Activated CD4-positive, alpha-beta memory T cell treated with anti-CD3 and anti-CD28 coated beads for 36 hours (primary cell): ENCODE measurements at places on chromosomes 16 and 17.

DNA sequence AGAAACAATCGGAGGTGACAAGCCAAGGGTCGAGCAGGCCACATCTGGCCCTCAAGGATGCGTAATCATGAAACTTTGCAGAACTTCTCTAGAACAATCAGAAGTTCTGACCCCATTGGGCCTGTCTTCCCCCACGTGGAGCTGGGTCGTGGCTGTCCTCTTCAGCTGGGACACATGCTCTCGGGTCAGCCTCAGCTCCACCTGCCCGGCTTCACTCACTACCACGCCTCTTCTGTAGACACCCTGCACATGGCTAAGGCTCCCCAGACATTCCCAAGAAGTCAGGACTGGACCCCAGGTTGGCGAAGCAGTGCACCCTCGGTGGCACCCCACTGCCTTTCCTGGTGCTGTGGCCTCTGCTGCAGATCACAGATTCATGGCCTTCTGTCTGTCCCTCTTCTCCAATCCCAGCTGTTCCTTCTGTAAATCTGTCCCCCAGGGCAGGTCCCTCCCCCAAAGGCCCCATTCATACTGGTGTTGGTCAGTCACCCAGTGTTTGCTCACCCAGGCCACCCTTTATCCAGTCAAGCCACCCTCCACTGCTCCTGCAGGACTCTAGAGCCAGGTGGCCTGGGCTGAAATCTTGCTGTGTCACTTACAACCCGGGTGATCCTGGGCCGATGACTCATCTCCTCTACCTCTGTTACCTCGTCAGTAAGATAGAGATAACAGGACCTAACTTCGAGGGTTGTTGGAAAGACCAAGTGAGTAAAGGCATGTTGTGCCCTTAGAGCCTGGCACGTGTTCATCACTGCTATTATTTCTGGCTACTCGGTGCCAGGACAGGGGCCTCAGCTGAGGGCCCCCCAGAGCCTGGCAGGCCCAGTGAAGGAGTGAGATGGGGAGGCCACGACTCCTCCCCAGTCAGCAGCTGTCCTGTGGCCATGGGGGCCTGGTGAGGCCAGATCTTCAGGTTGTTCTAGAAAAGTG, 1.4 kb upstream of the SLC5A11 start:
- DNase-seq: peak; percentile 42

- no peak for DNase-seq
Measured at GRCh38 chr16:6252541-6252940, 1080.1 kb upstream of the RBFOX1 start.

DNA sequence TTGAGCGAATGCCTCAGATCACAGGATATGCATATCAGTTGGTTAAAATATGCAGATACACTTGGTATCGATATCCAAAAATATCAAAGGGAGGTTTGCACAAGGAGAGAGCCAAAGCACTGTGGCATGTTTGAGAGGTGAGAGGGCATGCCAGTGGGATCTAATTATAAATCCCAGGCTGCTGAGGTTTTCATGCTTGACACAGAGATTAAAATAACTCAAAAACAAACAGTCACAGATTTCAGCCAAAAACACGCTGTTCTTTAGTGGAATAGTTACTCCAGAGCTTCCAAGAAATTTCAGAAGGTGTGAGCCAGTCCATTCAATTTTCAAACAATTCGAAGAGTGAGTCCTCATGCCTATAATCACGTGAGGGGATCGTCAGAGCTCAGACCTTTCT, 477.9 kb downstream of the SOX9 start:
- DNase-seq: no peak

DNA sequence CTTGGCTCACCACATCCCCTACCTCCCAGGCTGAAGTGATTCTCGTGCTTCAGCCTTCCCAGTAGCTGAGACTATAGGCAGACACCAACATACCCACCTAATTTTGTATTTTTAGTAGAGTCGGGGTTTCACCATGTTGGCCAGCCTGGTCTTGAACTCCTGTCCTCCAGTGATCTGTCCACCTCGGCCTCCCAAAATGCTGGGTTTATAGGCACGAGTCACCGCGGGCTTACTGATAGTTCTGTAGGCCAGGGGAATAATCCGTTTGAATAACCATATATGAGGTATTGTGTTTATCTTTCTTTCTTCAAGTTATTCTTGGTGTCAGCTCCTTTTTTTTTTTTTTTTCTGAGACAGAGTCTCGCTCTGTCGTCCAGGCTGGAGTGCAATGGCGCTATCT, 7.7 kb downstream of the FAM234A start:
- DNase-seq: no peak

DNA sequence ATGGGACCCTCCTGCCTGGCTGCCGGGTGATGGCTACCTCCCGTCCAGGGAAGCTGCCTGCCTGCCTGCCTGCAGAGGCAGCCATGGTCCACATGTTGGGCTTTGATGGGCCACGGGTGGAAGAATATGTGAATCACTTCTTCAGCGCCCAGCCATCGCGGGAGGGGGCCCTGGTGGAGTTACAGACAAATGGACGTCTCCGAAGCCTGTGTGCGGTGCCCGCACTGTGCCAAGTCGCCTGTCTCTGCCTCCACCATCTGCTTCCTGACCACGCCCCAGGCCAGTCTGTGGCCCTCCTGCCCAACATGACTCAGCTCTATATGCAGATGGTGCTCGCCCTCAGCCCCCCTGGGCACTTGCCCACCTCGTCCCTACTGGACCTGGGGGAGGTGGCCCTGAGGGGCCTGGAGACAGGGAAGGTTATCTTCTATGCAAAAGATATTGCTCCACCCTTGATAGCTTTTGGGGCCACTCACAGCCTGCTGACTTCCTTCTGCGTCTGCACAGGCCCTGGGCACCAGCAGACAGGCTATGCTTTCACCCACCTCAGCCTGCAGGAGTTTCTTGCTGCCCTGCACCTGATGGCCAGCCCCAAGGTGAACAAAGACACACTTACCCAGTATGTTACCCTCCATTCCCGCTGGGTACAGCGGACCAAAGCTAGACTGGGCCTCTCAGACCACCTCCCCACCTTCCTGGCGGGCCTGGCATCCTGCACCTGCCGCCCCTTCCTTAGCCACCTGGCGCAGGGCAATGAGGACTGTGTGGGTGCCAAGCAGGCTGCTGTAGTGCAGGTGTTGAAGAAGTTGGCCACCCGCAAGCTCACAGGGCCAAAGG, 36.8 kb downstream of the NLRC5 start:
- no peak for DNase-seq

DNA sequence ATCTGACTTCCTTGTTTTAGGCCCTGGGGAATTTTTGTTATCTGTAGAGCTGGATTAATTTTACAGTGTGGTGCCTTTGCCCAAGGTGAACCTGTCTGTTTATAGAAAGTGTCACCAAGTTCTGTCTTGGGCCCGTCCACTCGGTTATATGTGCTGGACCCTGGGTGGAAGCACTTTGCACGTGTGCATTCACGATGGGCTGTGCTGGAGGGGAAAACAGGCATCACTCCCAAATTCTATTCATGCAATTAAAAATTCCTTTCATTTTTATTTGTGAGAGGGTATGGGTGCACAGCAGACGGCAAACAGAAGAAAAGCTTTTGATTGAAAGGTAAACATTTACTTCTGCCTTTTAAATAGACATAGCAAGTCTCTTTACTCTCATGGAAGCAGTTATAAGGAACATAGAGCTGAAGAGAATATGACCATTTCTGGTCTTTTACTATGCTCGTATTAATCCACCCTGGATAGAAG, 101.2 kb downstream of the WWOX start:
- DNase-seq: no peak

DNA sequence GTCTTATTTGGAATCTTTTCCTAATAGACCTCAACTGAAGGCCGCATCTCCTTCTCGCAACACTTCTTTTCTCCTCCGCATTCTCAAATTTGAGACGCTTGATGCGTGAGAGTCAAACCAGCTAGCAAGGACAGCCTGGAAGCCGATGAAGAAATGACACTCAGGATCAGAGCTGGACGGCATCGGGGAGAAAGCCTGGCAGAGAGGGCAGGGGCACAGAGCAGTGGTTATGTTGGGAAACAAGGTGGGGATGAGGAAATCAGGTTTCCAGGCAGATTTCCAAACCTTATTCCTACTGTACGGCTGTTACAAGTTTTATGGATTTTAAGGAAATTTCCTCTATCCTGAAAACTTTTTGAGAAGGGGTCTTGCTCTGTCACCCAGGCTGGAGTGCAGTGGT, 164.6 kb upstream of the RPH3AL start:
- DNase-seq: no peak

- DNase-seq: no peak
Measured at GRCh38 chr16:920717-921116, 50.1 kb downstream of the LMF1 start.

- peak; percentile 59 for DNase-seq
Measured at GRCh38 chr17:49861150-49861884, 13.4 kb upstream of the TAC4 start.

DNA sequence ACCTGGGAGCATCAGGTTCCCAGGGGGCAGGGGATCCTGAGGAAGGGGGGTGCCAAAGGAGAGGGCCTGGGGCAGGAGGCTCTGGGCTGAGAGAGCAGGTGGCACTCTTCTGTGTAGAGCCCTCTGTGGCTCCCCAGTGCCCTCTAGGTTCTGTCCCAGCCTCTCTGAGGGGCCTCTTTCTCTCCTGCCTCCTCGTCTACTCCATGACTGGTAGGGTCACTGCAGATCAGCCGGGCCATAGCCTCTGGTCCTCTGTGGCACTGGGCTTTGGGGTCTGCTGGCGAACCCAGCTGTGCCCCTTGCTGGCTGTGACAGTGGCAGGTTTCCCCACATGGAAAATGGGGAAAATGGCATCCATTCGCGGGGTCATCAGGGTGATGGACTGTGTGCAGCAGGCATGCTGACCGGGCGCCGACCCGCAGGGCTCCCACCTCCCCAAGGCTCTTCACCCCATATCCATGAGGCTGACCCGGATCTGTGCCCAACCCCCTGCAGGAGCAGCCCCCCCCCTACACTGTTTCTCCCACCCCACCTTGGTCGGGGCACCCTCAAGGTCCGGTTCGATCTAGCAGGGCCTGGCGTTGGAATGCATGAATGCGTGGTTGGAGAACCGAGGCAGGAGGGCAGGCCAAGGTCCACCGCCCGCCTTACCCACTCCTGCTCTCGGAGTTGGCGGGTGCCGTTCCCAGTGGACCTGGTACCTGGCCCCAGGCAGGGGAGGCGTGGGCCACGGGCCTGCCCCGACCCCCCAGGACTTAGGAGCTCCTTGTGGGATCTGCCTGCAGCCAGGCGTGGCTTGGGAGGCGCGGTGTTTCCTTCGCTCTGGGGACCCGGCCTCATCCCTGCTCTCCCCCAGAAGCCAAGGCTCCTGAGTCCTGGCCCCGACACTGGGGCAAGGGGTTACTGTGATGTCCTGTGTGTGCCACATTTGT, 6.5 kb downstream of the GLIS2 start:
- DNase-seq: no peak

- no peak for DNase-seq
Measured at GRCh38 chr16:82236415-82236814, 66.4 kb upstream of the MPHOSPH6 start.

DNA sequence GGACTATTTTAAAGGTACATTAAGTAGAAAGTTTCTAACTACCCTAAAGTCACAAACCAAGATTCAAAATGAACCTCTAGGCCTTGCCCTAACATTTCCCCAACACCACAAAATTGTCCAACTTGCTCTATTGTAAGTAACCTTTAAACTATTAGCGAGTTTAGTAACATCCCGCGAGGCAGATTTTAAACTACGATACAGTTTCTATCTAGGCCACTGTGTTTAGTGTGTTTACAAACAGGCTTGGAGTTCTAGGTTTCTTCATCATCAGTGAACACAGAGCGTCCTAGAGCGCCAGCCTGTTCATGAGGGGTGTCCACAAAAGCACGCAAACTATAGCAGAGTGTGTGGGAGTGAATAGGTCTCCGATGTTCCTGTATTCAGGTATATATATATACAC, 51.8 kb downstream of the EMP2 start:
- DNase-seq: no peak

GRCh38 chr17:79777894-79778503, at the start of gene CBX2:
CBX2 (plus strand) TSS chr17:79778148; CDS start chr17:79778236, 88 bp downstream.
- DNase-seq: peak; percentile 86

DNA sequence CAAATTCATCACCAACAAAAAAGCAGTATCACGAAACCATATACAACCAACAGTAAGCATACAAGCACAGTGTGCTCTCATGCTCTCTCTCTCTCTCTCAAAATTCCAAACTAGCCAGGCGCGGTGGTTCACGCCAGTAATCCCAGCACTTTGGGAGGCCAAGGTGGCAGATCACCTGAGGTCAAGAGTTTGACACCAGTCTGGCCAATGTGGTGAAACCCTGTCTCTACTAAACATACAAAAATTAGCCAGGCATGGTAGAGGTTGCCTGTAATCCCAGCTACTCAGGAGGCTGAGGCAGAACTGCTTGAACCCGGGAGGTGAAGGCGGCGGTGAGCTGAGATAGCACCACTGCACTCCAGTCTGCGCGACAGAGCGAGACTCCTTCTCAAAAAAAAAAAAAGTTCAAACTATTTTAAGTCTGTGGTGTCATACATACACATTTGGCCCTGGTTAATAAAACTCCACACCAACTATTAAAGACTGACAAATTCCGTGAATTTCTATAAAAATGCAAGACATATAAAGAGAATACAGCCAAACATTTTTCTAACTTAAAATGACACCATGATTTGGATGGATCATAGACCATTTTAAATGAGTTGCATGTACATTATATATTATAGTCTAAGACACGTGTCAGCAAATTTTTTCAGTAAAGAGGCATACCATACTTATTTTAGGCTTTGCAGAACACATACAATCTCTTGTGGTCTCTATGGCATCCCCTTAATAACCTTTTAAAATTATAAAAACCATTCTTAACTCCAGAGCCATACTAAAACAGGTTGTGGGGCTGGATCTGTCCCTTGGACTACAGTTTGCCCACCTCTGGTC, 30.9 kb downstream of the GLG1 start:
- no peak for DNase-seq

GRCh38 chr16:2235234-2235651, 1.0 kb upstream of the DNASE1L2 start:
- no peak for DNase-seq
